ENCODE measurements at places on chromosomes 6 and 20. TPM values are rescaled to one million over a fixed set of nuclear protein-coding genes. Genes with fewer than 3 reads are reported as not detected.

The PLN gene
- 5.4 TPM for total RNA-seq

The FOXA2 gene
- total RNA-seq = not detected

The B4GALT5 gene
- 34.2 TPM for total RNA-seq

The CTCFL gene
- not detected for total RNA-seq

The SLC17A2 gene
- total RNA-seq = not detected

DNA sequence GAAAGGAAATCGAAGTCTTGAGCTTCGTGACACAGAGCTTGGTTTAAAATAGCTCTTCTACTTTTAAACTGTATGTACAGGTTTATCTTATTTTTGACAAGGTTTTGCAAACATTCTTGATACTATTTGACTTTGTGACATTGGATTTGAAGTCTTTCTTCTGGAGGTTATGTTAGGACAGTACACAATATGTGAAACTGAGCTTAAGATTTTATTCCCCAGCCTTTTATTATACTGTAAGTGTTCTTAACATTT is 95.2 kb upstream of the BTBD3 start:
- H3K27ac ChIP-seq = no peak overlapping the region
- H3K4me1 ChIP-seq = no peaks in the 10 kb centered on the region
- H3K36me3 ChIP-seq = no peaks in the 10 kb centered on the region
- no peak overlapping the region for H3K4me3 ChIP-seq
- H3K27me3 ChIP-seq = no peaks in the 10 kb centered on the region

- no peaks in the 10 kb centered on the region for H3K27me3 ChIP-seq
- H3K4me3 ChIP-seq = no peak overlapping the region
- DNase-seq = no peak
Observed at GRCh38 chr20:56513161-56514150, 11.1 kb upstream of the FAM209A start.

GRCh38 chr6:70839286-70840266 is 117.3 kb downstream of the B3GAT2 start:
- H3K27me3 ChIP-seq = no peaks in the 10 kb centered on the region
- no peaks in the 10 kb centered on the region for H3K36me3 ChIP-seq
- no peak overlapping the region for H3K4me3 ChIP-seq
- no peaks in the 10 kb centered on the region for H3K4me1 ChIP-seq
- DNase-seq = no peak

DNA sequence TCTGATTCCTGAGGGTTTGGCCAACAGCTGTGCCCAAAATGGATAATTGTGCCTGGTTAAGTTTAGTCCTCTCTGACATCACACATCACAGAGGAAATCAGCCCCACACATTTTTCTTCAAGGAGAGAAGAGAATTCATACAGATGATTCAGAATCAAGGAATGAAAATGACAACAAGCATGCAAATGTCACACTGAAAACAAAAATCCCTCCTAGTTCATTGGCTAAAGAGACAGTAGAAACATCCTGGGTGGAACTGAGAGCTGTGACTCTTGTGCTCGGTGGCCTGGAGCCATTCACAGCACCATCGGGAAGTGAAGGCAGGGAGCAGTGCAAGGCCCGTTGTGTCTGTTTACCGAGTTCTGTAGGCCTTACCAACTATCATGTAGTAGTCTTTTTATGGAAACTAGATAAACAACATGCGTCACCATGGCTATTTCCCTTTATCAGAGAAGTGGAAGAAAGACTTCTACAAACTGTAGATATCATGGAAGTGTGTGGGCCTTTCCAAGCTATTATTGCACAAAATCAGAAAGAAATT is 81.7 kb upstream of the TENT5A start:
- H3K4me3 ChIP-seq = no peak overlapping the region
- no peaks in the 10 kb centered on the region for H3K4me1 ChIP-seq
- H3K27me3 ChIP-seq = no peaks in the 10 kb centered on the region
- H3K27ac ChIP-seq = no peak overlapping the region

- H3K27ac ChIP-seq = no peak overlapping the region
- no peak overlapping the region for H3K4me3 ChIP-seq
- no peaks in the 10 kb centered on the region for H3K27me3 ChIP-seq
- DNase-seq = no peak
- H3K36me3 ChIP-seq = no peaks in the 10 kb centered on the region
Observed at GRCh38 chr6:119132261-119132981, 54.0 kb upstream of the FAM184A start.

Measured in esophagus squamous epithelium (tissue), 5 donors.